Cerebellar cortex (tissue), 1 donor: ENCODE measurements at places on chromosomes 4 and X.

DNA sequence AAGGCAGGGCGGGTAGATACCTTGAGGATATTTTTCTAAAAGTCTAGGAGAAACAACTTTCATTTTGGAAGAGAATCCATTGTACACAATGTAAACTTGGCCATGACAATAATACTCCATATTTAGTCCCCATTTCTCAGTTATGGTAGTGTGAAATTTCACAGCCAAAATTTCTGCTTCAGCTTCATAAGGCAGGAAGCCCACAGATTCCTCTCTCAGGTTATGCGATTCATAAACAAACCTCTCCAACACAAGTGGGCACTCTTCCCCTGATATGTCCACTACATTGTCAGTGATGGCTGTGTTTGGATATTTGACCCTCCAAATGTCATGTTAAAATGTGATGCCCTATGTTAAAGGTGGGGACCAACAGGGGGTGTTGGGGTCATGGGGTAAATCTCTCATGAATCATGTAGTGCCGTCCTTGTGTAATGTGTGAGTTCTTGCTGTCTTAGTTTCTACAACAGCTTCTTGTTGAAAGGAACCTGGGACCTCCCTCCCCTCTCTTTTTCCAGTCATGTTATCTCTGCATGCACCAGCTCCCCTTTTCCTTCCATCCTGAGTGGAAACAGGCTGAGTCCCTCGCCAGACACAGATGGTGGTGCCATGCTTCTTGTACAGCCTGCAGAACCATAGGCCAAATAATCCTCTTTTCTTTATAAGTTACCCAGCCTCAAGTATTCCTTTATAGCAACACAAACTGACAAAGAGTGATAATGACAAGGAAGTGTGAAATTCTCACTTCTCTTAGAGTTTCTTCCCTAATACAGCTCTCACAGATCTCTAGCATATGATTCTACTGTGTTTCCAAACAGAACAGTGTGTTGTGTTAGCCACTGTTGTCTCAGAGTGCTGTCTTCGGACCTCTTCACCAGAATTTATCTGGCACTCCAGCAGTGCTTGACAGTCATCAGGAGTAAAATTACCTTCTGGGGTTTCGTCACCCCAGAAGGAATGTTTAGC is 598.4 kb upstream of the GNPDA2 start:
- no peak for DNase-seq

DNA sequence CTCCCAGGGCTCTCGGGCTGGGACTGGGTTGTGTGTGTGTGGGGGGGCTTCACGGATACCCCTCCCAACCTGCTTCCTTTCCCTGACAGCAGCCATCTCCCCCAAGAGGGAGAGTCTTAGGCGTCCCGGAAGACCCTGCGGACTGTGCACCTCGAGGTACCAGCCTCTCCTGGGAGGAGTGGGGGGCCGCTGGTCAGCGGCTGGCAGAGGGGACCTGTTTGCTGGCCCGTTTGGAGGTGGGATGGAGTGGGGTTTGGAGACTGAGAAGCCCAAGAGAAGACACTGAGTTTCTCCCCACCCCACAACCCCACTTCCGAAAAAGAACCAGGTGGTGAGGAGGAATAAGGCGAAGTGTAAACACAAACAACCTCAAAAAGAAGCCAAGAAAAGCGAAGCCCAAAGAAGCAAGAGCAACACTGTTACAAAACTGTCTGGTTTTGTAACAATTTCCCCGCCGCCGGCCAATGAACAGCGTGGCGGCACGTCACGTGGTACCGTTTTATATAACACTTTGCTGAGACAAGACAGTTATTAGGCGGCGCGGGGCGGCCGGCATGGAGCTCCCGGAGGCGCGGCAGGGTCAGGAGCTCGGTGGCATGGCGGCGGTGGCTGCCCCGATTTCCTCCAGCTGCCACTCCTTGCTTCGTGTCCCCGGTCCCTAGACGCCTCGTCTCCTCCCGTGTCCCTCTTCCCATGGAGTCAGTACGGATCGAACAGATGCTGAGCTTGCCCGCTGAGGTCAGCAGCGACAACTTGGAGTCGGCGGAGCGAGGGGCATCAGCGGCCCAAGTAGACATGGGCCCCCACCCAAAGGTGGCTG is at the start of gene LONRF3:
LONRF3 (plus strand) TSS at position 531 of the 820 bp plus-strand sequence; CDS start at position 694, 163 bp downstream.
- DNase-seq = peak; percentile 79

GRCh38 chr4:118981839-118982381 is 93.3 kb downstream of the SYNPO2 start:
- DNase-seq = peak; percentile 63

- DNase-seq = peak; percentile 89
Observed at GRCh38 chr4:138870737-138871554, 144.6 kb upstream of the NOCT start.

GRCh38 chr4:82430964-82431745 is 765 bp downstream of the ENOPH1 start:
- DNase-seq = no peak

GRCh38 chr4:2487632-2488031 is 18.7 kb downstream of the RNF4 start:
- no peak for DNase-seq

DNA sequence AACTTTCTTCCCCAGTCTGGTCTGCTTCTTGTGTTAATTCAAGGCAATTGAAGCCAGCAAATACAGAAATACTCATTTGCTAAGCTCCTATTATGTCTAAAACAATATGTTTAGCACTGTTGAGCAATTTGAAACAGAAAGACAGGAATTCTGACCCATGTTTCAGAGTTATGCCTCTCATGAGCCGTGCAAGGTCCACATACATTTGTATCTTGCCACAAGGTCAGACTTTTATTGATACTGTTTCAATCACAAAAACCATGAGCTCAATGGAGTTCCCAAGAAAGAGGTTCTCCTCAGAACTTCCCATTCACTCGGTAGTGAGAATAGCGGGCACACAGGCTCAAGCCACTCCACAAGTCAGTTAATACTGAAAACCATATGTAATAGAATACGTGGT is 47.6 kb upstream of the SPRY1 start:
- no peak for DNase-seq
